ENCODE measurements at places on chromosomes 2 and 18. TPM values are rescaled to one million over a fixed set of nuclear protein-coding genes. Genes with fewer than 3 reads are reported as not detected.

TWIST2 gene
- total RNA-seq, result not detected

DNA sequence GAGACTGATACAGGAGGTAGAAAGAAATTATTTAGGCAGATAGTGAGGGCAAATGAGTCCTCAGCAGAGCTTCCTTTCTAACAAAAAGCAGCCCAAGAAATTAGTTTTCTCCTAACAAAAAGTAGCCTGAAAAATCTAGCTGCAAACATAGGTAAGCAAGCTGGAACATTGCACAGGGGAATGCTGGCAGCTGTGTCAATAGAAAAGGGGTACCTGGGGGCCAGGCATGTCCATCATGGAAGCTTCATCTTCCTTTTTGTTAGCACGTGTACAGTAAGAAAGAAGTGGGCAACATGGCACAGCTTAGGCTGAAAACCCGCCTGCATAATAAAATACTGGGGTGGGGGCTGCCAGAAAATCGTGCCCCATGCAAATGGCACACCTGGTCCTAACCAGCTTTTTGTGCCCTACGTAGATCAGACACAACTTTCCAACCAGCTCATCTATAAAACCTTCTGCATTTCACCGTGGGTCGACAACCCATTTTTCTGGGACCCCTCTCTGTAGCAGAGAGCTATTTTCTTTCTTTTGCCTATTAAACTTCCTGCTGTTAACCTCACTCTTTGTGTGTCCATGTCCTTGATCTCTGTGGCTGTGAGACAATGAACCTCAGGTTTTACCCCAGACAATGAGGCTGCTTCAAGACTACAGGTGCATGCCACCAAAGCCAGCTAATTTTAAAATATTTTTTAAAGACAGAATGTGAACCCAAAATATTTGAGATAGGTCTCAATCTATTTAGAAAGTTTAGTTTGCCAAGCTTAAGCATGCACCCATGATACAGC, 6.6 kb upstream of the MTHFD2 start:
- no peak for DNase-seq

DNA sequence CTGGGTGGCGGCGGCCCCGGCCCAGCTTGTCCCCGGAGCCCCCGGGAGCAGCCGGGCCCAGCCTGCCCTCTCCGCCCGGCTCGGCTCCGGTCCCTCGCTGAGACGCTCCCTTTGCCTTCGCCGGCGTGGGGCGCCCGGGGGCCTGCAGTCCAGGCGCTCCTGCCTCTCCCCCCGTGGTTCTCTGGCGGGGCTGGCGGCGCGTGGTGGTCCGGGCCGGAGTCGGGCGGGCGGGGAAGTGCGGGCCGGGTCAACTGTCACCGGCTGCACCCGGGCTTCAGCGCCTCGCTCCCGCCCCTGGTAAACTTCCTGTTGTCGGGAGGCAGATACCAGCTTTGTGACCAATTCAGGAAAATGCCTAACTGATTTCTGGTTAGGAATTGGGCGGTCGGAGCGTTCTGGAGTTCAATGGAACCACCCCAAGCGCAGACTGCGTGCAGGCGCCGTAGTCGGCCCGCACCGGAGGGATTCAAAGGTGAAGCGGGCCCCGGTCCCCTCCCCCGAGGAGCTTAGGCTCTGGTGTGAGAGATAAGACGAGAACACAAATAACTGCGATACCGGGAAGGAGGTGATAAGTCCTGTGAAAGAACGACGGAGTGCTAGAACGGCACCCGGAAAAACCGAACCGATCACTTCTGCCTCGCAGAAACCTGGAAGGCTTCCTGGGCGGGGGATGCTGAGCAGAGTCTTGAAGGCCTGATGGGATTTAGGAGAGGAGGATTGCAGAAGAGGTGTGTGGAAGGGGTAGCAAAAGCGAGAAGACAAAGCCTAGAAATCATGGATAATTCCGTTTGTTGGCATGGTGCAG, 891 bp downstream of the CAB39 start:
- DNase-seq, result no peak

DNA sequence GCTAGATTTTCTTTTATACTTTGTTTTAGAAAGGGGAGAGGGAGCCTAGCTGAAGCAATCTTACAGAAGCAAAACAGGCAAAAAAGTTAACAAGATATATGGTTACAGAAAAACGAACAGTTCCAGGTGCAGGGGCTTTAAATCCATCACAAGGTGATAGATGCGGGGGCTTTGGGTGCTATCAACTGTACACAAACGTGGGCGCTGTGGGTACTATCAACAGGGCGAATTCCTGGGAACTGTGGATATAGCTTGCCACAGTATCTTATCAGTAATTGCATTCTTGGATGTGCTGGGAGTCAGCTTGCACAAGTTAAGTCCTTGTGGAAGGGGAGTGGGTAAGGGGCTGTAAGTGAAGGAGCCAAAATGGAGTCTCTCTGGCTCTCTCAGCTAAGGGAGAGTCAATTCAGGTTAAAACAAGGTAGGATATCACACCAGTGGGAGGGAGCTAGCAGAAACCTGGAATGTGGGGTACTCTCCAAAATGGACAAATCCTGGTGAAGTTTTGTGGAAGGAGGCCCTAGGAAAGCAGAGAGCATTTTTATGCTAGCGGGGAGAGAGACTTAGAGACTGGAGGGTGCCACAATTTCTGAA, 325.8 kb upstream of the SPHKAP start:
- no peak for DNase-seq

DNA sequence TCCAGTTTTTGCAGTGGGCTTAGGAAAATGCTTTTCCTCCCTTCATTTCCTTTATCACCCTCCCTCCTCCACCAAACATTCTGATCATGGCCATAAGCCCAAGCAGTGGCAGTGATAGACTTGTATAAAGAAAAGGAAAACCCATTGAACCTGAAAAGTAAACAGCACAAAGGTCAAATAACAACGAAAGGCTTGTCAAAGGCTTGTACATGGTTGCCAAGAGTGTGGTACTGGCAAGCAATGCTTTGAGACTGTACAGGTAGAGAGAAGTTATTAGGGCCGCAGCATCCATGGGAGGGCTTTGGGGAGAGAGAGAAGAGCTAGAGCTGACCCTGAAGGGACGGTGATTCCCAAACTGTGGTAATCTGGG, 2.1 kb upstream of the VWA3B start:
- no peak for DNase-seq

- DNase-seq, result no peak
Observed at GRCh38 chr2:120832296-120833070, 96.8 kb downstream of the GLI2 start.

DNA sequence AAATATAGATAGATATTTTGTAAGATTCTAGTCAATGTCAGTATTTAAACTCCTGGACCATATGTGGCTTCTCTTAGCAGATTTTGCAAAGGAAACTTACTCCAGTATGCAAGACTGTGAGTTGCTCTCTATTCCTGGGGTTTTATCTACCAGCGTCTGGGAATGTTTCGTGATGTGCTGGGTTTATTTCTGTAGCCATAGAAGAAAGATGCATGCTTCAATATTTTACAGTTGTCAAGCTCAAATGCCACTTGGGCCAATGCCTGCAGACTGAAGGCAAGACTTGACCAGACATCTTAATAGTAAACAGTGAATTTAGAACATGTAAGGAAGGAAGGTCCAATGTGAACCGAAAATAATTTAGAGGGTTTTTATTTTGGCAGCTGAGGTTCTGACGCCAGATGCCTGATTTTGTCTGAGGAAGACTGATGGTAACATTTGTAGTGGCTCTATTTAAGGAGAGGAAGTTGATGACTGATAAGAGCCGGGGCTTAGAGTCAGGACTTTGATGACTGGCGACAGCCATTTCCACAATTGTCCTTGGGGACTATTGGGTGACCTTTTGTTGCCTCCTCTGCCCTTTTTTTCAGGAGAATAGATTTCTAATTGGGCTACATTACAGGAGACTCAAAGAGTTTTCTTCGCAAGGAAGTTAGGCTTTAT, 154.3 kb downstream of the RAPGEF4 start:
- no peak for DNase-seq

DNA sequence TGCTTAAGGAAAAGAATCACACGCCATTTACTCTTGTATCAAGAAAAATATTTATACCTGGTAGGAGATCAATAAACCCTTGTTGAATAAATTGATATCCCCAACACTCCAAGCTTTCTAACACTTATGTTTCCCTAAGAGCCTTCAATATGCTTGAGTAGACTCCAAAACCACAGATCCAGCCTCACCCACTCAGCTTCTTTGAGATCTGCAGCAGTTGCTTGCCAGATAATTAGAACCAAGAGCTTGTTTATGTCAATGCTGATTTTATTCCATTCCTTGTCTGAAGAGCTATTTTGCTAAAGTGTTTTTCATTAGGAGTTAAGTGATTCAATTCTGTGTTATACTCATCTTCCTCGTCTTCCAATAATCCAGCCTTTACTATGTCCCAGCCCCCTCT, 26.3 kb upstream of the CRIM1 start:
- DNase-seq, result no peak

GRCh38 chr2:173599821-173600359, 245.2 kb downstream of the CDCA7 start:
- no peak for DNase-seq

DNA sequence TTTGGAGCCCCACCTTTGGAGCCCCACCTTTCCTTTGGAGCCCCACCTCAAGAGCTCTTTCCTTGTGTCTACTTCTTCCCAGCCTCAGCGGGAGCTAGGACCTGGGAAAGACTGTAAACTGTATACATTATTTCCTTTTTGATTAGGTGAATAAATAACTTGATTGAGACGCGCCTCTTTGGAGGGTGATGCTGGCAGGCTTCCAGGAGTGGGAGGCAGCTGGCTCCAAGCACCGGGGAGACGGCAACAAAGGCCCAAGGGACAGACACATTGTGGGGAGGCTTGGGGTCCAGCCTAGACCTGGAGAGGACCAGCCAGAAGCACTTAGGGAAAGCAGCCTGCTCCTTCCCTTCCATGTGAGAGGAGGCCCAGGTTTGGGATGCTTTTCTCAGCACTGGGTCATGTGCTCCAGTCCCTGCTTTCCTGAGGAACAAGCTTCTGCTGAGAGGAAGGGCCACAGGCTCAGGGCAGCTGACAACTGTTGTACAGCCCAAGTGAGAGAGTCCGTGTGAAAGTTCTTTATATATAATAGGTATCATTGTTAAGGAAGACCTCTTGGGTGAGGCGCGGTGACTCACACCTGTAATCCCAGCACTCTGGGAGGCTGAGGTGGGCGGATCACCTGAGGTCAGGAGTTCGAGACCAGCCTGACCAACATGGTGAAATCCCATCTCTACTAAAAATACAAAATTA, 297.2 kb upstream of the SLC14A2 start:
- no peak for DNase-seq

- no peak for DNase-seq
Observed at GRCh38 chr2:203756161-203756560, 49.7 kb downstream of the CD28 start.

All from SK-MEL-5 (cell line).